ENCODE measurements at places on chromosomes 7 and 10. TPM values are rescaled to one million over a fixed set of nuclear protein-coding genes. Genes with fewer than 3 reads are reported as not detected.

DNA sequence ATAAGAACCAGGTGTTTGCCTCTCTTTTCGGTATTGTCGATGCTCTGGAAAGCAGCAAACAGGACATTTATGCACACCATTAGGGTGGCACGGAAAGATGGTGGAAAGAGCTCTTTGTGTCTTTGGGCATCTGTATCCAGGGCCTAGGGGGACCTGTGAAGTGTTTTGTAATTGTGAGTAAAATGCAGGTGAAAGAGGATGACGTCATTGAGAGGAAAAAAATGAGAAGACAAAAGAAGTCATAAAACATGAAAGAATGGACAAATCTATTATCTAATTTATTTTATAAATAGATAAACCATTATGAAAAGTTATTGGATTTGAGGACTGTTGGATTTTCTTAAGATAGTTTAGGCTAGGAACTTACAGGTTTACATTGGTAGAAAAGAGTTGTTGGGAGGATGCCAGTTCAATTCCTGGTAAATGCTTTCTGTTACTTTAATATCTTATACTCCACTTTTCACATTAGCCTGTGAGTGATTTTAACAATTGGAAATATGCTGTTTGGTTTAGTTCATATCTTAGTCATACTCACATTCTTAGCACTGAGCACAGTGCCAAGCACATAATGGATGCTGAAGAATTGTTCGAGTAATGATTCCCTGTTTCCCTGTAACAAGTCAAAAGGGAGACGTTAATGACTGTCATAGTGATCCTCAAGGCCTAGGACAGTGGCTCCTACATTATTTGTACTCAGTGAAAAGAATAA, 62.6 kb downstream of the EXOC4 start:
- no peak for DNase-seq

DNA sequence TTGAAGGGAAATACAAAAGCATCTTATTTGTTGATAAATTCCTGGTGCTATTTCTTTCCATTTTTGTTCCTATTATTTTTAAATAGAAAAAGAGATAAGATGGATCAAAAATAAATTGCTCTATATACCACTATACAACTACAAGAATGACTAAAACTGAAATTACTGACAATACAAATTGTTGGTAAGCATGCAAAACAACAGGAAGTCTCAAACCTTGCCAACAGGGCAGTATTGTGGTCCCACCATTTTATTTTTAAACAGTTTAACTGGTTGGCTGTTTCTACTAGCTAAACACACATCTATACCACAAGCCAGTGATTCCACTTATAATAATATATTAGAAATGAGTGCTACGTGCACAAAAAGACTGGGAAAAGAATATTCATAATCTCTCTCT, 213.0 kb downstream of the JAZF1 start:
- DNase-seq, result no peak

DNA sequence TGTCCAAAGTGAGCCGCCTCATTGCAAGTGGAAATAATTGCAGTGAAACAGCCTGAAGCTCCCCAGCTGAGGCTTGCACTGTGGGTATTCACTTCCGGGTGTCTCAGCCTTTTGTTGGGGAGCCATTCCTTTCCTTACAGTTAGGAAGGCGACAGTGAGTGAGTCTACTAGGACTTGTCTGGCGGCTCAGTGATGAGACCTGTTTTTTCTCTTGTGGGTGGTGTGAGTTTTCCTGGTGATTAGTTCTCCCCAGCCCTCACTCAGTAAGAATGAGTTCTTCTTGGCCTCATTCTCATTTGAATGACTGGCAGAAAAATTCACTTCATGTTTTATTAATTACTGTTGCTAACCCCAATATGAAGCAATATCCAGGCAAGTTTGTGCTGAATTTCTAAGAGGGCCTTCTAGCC, 2.6 kb downstream of the PGAM1 start:
- DNase-seq, result no peak

COL13A1 gene
- polyA plus RNA-seq, result 1.2 TPM

- no peak for DNase-seq
These were observed 392.9 kb downstream of the IPMK start for GRCh38 chr10:57874810-57875209.

DNA sequence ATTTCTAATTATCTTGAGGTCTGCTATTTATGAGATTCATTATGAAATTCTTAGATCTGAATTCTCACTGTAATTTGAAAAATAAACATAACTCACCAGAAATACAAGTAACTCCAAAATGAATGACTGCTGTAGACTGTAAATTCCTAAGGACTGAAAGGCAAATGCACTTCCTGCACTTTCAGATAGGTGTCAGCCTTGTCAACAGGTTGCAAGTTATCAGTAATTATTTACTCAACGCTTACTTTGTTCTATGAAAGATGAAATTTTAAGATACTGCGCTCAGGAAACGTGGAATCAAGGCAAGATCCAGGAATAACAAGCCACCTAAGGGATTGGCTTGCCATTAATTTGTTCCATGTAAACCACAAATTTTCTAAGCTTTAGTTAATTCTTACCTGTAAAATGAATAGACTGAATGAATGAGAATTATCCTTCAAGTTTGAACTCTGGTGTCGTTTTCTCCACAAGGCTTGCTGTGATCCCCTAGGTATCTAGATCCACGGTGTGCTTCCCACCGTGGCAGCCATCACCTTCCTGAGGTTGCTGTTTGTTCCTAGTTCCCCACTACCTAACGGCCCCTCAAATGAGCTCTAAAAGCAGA, 12.6 kb downstream of the DHX32 start:
- DNase-seq, result no peak

- peak; percentile 24 for DNase-seq
These were observed 311.2 kb downstream of the RNLS start for GRCh38 chr10:88271761-88272543.

DNA sequence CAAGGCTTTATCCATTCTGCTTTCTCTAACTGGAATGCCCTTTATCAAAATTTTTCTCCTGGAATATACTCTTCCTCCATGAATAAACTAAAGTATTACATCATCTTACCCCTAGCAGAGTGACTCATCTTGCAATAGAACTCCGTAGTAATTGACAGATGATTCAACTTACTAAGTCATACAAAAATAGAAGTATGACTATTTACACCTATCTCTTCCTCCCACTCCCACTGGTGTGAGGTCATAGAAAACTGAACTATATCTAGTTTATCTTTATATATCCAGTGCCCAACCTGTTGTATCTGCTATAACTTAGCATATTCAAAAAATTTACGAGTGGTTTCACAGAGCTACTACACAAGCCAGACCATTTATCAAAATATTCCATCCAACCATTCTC, 26.1 kb downstream of the ABCB1 start:
- no peak for DNase-seq

PRR15 gene
- polyA plus RNA-seq, result 0.27 TPM

AS3MT gene
- polyA plus RNA-seq, result 42.2 TPM

GRCh38 chr7:43163885-43164284, 51.4 kb downstream of the HECW1 start:
- DNase-seq, result no peak

DNA sequence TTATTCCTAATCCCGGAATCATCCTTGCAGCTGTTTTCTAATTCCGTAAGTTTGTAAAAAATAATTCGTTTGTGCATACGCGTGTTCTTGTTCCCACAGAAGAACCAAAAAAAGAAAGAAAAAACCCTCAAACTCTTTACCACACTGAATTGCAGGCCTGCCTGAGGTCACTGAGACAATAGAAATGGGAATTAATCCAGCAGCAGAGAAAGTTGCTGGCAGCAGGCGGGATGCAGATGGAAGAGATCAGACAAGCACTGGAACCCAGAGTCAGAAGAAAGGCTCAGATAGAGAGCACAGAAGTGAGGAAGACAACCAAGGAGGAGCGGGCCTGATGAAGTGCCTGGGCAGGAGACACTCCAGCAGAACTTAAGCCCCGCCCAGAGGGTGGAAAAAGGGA, 141.5 kb upstream of the VWC2 start:
- no peak for DNase-seq

DNA sequence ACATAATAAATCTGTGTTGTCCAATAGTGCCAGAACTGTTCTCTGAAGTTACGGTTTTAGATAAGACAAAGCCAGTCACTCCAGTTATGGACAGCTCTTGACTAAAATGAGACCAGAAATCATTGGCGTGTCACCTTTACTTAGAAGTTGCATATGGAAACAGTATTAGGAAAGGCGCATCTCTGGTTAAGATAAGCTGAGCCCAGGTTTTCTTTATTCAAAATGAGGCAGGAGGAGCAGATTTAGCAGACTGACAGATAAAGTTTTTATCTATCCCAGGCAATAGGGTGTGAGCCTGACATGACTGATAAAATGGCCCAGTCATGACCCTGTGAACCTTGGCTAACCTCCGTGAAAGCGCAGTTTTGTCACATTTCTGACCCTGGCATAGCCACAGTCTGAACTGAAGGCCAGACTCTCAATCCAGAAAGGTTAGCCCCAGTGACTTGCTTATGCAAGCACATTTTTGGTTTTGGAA, 4.2 kb downstream of the CYP26A1 start:
- DNase-seq, result no peak

- DNase-seq, result no peak
These were observed 203.7 kb downstream of the GRID1 start for GRCh38 chr10:86162696-86163400.

AKR1C1 gene
- polyA plus RNA-seq, result 81.1 TPM

DNA sequence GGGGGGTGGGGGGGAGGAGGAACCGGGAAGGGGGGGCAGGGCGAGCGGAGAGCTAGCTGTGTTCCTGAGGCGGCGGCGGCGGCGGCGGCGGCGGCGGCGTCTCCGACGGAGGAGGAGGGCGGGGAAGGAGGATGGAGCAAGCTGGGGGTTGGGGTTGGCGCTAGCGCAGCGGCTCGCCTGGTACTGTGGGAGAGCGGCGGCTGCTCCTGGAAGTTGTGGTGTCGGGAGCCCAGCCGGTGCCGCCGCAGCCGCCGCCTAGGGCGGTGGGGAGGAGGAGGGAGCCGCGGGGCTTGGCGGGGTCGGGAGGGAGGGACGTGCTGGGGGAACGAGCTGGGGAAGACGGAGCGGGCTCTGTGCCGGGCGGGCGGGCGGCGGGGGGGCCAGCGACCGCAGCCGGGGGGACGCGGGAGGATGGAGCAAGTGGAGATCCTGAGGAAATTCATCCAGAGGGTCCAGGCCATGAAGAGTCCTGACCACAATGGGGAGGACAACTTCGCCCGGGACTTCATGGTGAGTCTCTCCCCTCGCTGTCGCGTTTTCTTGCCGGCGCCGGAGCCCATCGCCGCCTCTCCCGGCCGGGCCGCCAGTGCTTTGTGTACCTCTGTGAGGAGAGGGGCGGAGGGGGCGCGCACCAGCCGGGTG, at the start of gene PTPN12:
PTPN12 (plus strand) TSS at position 160 of the 642 bp plus-strand sequence; CDS start at position 412, 252 bp downstream.
- DNase-seq, result no peak

DNA sequence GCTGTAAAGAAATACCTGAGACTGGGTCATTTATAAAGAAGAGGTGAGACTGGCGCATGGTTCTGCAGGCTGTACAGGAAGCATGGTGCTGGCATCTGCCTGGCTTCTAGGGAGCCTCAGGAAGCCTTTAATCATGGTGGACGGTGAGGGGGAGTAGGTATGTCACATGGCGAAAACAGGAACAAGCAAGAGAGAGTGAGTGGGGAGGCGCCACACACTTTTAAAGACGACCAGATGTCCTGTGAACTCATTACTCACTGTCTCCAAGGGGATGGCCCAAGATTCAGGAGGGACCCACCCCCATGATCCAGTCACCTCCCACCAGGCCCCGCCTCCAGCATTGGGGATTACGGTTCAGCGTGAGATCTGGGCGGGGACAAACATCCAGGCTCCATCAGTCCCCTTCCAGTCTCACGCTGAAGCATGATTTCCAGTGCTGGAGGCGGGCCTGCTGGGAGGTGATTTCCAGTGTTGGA, 3.2 kb downstream of the ZNF316 start:
- DNase-seq, result no peak

DNA sequence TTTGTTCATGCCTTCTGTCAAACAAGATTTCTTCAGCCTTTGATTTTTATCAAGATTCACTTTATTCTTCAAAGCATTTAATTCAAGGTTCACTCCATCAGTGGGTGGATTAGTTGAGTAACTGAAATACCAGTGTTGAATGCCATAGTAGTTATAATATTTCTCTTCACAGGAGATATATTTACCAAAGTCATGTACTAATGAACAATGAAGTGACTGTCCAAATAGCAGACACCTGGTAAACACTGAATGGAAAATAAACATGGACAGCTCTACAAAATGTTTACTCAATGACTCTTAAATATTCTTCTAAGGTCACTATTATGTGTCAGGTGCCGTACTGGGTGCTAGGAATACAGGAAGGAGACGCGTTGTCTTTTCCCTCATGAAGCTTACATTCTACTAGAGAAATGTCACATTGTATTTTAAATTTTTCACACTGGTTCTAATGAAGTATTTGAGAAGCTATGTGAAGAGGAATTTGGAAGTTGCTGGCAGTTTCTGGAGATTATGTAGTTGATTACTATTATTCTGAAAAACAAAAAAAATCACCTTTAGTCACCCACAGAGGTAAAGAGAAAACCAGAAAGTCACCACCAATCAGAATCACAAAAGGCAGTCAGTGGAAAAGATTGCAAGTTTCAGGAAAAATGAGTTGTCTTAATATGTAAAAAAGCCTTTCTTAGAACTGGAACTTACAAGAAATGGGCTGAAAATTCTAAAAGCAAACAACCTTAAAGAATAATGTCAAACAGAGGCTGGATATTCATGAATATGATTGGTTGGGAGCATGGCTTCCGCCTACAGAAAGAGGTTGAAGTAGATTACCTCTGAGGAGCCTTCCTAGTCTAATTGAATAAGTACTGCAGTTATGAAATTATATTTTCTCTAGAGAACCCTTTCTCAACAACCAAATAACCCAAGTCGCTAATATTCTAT, 84.5 kb downstream of the RTKN2 start:
- DNase-seq, result no peak

DNA sequence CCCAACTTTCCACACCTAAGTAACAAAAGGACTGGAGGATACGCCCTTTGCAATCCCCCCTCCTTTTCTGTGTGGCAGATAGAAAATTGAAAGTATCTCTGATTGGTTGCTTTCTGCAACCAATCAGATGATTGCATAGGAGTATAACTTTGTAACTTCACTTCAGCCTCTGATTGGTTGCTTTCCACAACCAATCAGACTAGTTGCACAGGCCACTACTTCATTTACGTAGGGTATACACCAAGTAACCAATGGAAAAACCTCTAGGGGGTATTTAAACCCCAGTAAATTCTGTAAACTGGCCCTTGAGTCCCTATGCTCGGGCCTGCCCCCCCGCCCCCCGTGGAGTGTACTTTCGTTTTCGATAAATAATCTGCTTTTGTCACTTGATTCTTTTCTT, 1080.4 kb downstream of the CNTNAP2 start:
- DNase-seq, result no peak

DNA sequence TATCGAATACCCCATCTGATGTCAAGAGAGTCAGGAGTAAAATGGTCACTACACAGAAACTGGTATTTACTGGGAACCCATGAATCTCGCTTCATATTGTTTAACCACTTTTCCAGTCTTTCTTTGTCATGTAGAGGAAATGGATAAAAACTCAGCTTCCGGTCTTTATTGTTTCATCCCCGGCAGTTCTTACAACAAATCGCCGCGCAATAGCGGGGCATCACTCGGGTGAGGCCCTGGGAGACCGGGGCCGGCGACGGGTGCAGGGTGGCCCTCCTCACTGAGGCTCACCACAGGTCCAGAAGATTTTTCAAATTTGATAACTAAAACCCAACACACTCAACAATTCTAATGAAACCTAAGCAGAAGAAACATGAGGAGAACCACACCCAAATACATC, 35.6 kb upstream of the PTPRN2 start:
- no peak for DNase-seq

TMEM270 gene
- polyA plus RNA-seq, result not detected
